Right renal pelvis (tissue), 4 donors: ENCODE measurements at places on chromosomes 6 and 20. TPM values are rescaled to one million over a fixed set of nuclear protein-coding genes. Genes with fewer than 3 reads are reported as not detected.

DNA sequence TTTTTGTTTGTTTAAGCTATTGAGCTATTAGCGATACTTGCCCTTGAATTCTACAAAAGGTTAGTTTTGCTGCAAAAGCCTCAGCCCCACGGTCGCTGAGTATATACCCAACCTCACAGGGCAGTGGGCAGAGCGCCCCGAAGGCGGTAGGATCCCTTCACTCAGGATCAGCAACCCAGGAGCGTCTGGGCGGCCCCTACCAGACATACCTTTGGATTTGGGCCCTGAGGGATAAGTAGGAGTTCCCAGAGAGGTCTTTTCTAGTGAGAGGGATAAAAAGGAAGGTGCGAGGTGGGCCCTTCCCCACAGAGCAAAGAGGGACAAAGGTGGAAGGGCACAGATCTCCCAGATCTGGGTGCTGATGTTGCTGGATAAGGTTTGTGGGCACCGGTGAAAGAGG, 6.1 kb downstream of the SASH1 start:
- no peak for DNase-seq

The GLP1R gene
- polyA plus RNA-seq = 0.62 TPM

- DNase-seq = no peak
Measured at GRCh38 chr6:116530436-116530835, 15.0 kb downstream of the TRAPPC3L start.

- no peak for DNase-seq
Measured at GRCh38 chr6:27839626-27840475, 72.3 kb downstream of the OR2B2 start.

DNA sequence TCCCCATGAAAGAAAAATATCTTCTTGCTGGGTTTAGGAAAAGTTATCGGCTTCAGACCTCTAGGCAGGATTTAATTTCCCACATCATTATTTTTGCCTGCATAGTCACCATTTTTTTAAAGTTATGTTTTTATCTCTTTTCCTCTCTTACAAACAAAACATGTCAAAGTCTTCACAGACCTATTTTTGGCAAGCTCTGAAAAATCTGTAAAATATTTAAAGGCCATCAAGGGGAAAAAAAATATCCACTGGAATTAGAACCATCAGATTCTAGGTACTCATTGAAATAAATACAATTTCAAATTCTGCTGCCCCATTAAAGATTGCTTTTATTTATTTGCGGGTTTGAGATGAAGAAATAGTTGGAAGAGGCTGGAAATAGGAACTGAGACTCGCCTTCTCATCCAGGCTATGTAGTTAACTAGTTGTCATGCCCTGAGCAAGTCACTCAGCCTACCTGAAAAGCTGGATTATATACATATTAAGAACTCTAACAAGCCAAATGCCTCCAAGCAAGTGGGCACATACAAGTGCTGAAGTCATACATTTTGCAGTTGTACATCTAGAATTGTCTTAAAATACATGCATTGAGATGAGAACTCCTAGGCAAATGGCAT, 101.7 kb upstream of the SASH1 start:
- DNase-seq = no peak

The C4A gene
- 23.7 TPM for polyA plus RNA-seq

The WFDC12 gene
- polyA plus RNA-seq = not detected

DNA sequence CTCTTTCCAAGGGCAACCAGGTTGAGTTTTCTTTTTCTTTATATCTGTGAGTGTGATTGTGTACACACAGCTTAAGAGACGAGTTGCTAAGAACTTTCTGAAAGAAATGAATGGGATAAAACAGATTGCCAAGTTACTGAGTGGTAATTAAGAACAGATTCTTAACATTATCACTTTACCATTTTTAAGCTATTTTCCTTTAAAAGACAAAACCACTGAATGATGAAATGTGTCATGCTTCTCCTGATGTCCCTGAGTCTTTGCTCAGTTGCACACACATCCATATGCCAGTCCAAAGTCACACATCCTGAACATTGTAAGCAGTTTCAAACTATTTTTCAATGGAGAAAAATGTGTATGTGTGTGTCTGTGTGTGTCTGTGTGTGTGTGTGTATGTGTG, 5.5 kb upstream of the DAAM2 start:
- no peak for DNase-seq

DNA sequence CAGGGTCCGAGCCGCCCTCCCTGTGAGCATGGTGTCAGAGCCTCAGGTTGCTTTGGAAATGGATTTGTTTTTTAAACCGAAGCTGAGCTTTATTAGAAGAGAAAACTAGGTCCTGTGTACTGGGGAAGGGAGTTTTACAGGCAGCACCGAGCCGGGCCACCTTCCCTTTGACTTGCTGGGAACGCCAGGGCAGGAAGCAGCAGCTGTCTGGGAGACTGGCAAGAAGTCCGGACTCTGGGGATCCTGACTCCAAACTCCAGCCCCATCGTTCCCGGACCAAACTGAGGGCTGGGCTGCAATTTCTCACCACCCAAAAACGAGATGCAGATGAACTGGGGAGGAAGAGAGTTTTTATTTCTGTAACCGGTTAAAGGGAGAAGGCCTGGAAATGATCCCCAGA, 214.9 kb upstream of the KCNG1 start:
- no peak for DNase-seq

The ZNF341 gene
- 3.1 TPM for polyA plus RNA-seq

DNA sequence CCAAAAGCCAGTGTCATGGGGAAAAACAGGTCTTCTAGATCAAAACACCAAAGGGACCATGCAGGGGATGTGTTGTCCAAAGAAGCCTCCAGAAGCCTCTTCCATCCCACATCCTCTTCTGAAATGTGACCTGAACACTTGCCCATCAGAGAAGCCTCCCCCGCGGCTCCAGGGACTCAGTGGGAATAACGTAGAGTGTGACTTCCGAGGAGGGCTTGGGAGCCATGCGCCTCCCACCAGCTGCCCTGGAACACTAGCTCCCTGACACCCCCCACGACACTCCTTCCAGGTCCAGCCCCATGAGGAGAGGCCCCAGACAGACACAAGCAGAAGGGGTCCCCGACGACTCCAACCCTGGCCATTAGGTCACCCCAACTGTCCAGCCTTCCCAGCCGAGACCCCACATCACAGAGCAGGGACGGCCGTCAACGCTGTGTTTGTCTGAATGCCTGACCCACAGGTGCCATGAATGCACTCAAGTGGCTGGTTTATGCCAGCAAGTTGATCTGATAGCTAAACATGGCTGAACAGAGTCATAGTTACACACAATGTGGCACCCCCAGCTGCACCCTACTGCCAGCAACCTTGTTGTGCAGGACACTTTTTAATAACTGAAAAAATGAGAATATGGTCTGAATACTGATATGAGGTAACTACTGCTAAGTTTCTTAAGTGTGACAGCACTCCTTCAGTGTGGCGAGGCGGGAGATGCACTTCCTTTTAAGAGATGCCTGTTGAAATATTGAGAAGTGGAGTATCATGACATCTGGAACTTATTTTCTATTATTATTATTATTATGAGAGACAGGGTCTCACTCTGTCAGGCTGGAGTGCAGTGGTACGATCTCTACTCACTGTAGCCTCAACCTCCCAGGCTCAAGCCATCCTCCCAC, 58.0 kb downstream of the GINS1 start:
- no peak for DNase-seq

The MAP3K5 gene
- polyA plus RNA-seq = 6.4 TPM

GRCh38 chr6:43733471-43734293, 36.3 kb upstream of the VEGFA start:
- no peak for DNase-seq

DNA sequence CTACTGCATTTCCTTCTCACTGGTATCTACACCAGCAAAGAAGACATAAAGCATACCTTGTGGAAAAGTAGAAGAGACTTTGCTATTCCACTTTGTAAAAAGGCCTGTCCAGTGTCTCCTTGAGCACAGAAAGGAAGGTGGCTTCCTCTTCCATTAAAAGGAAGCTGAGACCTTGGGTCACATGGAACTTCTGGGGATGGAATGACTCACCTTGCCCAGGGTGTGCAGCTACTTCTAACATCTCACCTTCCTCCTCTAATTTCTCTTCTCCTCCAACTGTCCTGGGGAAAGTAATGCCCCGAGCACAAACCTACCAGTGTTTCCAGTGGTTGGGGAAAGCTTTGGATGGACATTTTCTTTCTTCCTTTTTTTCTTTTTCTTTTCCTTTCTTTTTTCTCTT, 848.8 kb upstream of the MAP3K7 start:
- no peak for DNase-seq

DNA sequence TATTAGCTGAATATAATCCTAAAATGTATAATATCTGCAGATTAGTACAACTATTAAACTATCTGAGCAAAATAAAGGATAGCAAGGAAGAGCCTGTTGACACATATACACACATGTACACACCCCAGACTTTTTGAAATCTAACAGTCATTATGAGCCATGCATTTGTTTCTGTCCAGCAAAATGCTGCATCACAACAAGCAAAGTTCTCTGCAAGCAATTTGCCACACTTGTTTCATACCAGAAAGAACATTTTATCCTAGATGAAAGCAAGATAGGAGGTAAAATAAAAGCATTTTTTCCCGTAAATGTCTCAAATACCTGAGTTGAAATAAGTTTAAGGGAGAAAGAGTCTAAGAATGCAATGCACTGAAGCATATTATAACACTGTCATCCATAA, 145.2 kb downstream of the COL21A1 start:
- no peak for DNase-seq

The SLC22A7 gene
- polyA plus RNA-seq = 0.24 TPM

- no peak for DNase-seq
Measured at GRCh38 chr20:20497242-20497978, 129.5 kb downstream of the INSM1 start.

- no peak for DNase-seq
Measured at GRCh38 chr6:41406728-41407489, 71.5 kb downstream of the NCR2 start.

GRCh38 chr6:5723841-5724691, 282.7 kb downstream of the NRN1 start:
- DNase-seq = no peak

The ETV7 gene
- 0.16 TPM for polyA plus RNA-seq

GRCh38 chr6:17721671-17722070, 14.9 kb upstream of the NUP153 start:
- DNase-seq = no peak

The LY6G6F gene
- 1.0 TPM for polyA plus RNA-seq

The DDX43 gene
- 0.51 TPM for polyA plus RNA-seq

The MYH7B gene
- 0.79 TPM for polyA plus RNA-seq

GRCh38 chr20:4122926-4123325, 107.6 kb upstream of the RNF24 start:
- DNase-seq = no peak

DNA sequence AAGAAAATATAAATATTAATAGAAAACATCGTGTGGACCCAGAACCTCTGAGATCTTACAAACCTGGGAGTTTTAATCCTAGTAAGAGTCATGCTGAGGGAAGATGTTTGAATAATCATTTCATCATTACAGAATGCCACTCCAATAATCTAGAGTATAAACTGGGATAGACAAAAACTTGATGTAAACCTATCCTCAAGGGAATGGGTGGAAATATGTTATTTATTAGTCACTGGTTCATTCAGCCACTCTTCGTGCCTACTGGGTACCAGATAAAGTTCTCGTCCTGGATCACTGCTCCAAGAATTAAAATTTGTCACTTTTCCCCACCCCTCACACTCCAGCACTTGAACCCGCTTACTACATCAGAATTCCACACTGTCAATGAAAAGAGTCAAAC, 7.7 kb downstream of the HLA-B start:
- DNase-seq = no peak

DNA sequence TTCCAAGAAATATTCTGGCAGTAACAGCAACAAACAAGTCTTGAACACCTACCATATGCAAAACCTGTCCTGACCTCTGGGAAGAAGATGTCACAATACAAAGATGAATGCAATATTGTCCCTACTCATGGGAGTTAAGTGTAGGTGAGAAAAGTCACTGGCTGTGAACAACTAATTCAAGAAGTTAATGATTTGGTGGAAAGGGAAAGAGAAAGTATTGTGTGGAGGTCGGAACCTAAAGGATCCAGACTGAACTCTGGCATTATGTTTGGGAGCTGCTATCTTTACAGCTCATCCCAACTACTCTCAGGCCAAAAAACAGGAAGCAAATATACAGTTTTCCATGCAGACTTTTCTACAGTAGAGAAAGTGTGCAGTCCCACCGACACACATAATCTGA, 285.3 kb upstream of the PRDM1 start:
- DNase-seq = no peak

The ERVFRD-1 gene
- polyA plus RNA-seq = 0.25 TPM

The SHLD1 gene
- 11.2 TPM for polyA plus RNA-seq

The HRH3 gene
- 0.06 TPM for polyA plus RNA-seq

DNA sequence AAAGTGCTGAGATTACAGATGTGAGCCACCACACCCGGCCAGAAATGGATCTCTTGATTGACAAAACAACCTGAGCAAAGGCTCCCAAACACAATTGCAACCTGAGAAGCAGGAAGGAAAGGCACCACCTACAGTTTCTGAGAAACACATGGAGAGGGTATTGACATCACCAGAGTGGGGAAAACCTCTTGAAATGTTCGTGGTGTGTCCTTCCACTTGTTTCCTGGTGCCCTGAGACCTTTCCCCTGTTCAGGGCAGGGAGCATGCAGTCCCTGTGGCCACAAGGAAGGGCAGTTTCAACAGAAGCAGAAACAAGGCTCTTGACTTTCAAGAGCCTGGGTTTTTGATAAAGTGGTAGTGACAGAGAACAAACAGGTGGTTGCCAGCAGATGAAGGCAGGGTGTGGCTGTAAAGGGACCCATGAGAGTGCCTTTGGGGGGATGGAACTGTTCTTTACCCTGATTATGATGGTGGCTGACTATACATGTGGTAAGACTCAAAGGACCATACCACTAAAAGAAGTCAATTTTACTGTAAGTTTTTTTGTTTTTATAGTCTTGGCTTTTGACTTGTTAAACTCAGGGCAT, 3.2 kb upstream of the BPIFA1 start:
- no peak for DNase-seq

The RAET1L gene
- not detected for polyA plus RNA-seq

DNA sequence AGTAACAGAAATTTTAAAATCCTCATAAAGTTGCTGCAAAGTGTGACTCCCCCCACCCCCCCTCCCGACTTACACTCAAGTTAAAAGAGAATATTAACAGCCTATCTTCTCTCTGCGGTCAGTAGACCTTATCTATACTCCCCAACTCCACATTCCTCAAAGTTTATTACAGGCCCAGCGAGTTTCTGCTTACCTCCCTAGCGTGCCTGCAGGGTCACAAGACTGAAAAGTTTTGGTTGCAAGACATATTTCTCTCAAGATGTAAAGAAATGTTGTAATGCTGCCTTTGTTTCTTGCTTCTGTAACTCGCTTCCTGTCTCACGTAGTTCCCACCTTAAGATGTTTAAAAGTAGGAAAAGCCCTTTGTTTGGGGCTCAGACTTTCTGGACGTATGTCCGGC, 699.6 kb downstream of the PHF3 start:
- no peak for DNase-seq

GRCh38 chr6:130494729-130495128, 128.9 kb downstream of the TMEM200A start:
- DNase-seq = no peak

The RBM24 gene
- polyA plus RNA-seq = 1.1 TPM

The TUBB1 gene
- 1.8 TPM for polyA plus RNA-seq

GRCh38 chr6:79941489-79942151, 5.7 kb downstream of the ELOVL4 start:
- no peak for DNase-seq

GRCh38 chr6:100336876-100337275, 127.8 kb downstream of the SIM1 start:
- DNase-seq = no peak
